Spinal cord (tissue), 10 donors: ENCODE measurements at places on chromosomes 16 and 17.

DNA sequence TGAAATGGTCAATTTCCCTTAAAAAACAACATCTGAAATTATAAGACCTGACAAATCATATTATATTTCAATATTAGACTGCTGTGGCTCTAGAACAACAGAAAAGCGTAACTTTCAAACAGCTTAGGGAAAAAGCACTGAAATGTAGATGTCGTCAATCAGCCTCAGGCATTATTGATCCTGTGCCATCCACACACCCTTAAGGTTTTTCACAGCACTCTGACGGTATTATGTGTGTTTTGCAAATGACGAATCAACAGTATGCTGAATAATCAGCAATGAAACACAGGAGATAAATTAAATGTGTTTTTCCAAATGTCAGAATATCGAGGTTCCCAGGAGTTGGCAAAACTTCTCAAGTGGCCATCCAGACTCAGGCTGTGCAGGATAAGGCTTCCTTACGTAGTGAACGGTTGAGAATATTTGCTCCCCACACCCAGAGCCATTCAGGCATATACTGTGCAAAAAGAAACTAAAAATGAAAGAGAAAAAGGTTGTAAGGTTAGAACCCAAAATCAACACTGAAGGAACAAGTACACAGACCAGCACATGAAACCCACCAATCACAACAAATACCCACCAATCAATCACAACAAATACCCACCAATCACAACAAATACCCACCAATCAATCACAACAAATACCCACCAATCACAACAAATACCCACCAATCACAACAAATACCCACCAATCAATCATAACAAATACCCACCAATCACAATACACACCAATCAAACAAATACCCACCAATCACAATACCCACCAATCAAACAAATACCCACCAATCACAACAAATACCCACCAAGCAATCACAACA, 7.7 kb upstream of the MBTPS1 start:
- DNase-seq, result no peak

DNA sequence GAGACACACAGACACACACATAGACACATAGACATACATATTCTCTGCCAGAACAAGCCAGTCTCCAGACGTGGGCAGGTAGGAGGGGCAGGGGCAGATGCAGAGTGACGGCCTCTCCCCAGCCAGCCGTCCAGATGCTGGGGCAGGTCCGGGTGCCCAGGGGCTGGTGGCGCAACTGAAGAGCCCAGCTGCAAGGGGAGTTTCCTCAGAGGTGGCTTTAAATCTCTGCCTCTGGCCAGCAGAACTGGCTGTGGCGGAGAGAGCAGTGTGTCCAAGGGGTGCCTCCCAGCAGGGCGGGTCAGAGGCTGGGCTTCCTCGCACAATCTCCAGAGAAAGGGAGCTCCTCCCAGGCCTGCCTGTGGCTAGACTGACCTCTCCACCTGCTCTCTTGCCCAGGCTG, 9.4 kb upstream of the GCGR start:
- no peak for DNase-seq

GRCh38 chr17:74738051-74738996, 1.3 kb downstream of the RAB37 start:
- DNase-seq, result no peak

- no peak for DNase-seq
Measured at GRCh38 chr17:81465910-81466309, 46.7 kb downstream of the ACTG1 start.
